Immature natural killer cell (primary cell): ENCODE measurements at places on chromosomes 2 and 18.

- no peak overlapping the region for H3K27ac ChIP-seq
- H3K4me3 ChIP-seq = no peak overlapping the region
- H3K4me1 ChIP-seq = no peaks in the 10 kb centered on the region
These were observed 324.7 kb downstream of the NRXN1 start for GRCh38 chr2:50707196-50707595.

- H3K36me3 ChIP-seq = no peaks in the 10 kb centered on the region
- no peaks in the 10 kb centered on the region for H3K4me1 ChIP-seq
- no peak overlapping the region for H3K27ac ChIP-seq
- no peak for DNase-seq
These were observed 33.7 kb upstream of the TMEM177 start for GRCh38 chr2:119645173-119645855.

DNA sequence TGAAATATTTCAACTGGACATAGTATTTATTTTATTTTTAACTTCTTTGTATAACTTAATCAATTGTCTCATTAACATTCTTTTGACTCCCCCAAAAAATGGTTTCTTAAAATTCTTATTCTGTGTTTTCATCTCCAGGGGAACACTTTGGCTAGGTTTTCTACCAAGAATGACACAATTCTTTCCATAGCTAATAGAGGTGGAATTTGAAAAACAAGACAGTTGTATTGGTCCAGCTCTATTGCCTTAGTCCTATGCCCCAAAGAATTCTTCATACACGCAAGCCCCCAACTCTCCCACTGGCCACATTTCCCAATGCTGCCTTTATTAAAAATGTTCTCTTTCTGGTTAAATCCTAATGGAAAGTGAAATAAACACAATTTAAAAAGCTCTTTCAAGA, 104.7 kb upstream of the PKDCC start:
- peaks cover 5% of the 10 kb centered on the region for H3K27me3 ChIP-seq
- no peaks in the 10 kb centered on the region for H3K36me3 ChIP-seq
- H3K4me1 ChIP-seq = no peaks in the 10 kb centered on the region
- DNase-seq = no peak

DNA sequence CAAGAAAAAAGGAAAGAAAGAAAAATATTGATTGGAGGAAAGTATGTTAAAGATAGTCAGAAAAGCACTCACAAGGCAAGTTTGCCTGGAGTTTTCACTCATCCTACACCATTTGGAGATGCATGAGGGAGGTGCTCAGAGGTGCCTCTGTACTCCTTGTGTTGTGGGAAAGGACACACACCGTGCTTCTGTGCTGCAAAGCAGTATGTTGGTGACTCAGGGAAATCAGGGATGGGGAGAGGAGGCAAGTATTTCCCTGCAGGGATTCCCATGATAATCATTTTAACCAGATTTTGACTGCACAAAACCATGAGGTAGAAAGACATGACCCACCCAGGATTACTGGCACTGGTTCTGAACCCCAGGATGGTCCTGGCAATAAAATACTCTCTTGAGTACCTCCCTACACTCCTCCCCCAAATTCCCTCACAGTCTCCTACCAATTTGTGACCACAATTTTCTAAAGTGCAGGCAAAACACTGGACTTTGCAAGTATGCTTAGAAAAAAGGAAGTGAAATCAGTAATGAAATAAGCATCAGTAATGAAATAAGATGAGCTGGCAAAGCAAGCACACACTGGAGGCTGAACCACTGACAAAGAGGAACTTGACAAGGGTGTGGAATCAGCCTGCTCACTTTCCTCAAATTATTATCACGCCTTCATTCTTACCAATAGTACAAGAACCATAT, 155.5 kb upstream of the ACVR2A start:
- H3K36me3 ChIP-seq = no peaks in the 10 kb centered on the region
- H3K27ac ChIP-seq = no peak overlapping the region
- no peak overlapping the region for H3K4me3 ChIP-seq

DNA sequence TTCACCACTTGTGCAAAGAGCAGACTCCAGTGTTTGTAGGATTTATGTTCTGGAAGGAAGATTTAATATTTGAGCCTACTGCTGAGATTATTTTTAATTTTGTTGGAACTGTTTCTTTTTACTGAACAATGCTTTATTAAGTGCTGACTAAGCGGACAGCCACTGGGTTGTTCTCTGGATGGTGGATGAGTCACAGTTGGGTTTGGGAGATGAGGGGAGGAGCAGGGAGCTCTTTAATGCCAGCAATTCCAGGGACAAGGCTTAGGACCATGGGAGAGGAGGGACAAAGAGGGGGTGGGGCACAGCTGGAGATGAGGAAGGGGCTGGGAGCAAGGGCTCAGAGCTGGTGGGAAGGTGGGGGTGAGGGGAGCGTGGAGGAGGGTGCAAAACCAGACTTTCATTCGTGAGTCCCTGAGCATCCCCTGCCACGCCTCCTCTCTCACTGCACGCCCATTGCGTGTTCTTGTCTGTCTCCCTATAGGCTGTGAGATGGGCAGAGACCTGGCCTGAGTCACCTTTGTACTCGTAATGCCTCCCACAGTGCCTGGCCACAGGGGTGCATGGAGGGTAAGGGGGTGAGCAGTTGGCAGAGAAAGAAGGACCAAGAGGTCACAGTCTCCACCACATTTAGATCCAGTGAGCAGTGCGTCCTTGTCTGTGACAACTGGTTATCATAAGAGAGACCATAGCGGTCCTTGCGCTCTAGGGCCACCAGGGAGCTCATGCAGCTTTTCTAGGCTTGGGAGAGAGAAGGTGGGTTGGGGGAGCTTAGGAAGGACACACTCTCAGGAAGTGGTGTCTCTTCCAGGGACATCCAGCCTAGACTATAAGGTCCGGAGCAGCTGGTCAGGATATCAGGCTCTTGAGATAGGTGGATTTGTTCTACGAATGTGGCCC, 18.4 kb downstream of the SLC4A3 start:
- H3K27ac ChIP-seq = no peak overlapping the region
- no peak for DNase-seq
- no peaks in the 10 kb centered on the region for H3K36me3 ChIP-seq
- peaks cover 6% of the 10 kb centered on the region for H3K4me1 ChIP-seq
- peaks cover 13% of the 10 kb centered on the region for H3K27me3 ChIP-seq
- H3K4me3 ChIP-seq = no peak overlapping the region

- no peak for DNase-seq
- H3K27ac ChIP-seq = no peak overlapping the region
- H3K4me1 ChIP-seq = no peaks in the 10 kb centered on the region
- no peaks in the 10 kb centered on the region for H3K36me3 ChIP-seq
- H3K4me3 ChIP-seq = no peak overlapping the region
These were observed 152.8 kb downstream of the INHBB start for GRCh38 chr2:120498576-120499394.

DNA sequence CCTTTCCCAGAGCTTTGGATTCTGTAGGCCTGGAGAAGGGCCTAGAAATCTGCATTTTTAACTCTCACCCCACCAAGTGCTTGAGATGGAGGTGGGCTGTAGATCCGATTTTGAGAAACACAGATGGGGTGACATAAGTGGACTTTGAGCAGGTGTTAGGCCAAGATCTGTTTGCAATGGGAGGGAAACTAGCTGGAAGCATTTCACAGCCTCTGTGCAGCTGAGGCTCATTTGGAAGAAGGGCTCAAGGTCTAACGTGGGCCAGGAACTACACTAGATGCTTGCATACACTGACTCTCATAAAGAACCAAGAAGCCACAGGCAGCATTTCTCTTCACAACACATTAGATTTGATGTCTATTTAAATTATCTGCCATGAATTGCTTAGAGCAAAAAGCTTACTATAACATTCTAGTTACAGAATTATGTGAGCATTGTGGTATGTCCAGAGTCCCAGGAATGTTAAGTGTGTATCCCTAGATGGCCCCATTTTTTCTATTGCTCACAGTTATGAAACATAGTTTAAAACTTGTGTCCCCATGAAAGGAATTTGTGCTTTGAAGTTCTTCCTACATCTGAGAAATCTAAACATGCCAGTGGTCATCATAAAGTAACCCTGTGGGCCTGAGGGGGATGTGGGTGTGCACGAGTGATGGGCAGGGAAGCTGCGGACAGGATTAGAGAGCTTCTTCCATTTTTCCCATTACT, 77.2 kb downstream of the CD28 start:
- H3K36me3 ChIP-seq = no peaks in the 10 kb centered on the region
- peaks cover 2% of the 10 kb centered on the region for H3K27me3 ChIP-seq
- H3K27ac ChIP-seq = no peak overlapping the region

GRCh38 chr18:51622702-51623101, 425.2 kb upstream of the MEX3C start:
- H3K36me3 ChIP-seq = no peaks in the 10 kb centered on the region
- no peak overlapping the region for H3K27ac ChIP-seq
- no peak overlapping the region for H3K4me3 ChIP-seq
- peaks cover 2% of the 10 kb centered on the region for H3K27me3 ChIP-seq
- DNase-seq = no peak

GRCh38 chr2:85737481-85737880, 16.3 kb upstream of the ATOH8 start:
- no peaks in the 10 kb centered on the region for H3K36me3 ChIP-seq
- H3K4me1 ChIP-seq = no peaks in the 10 kb centered on the region
- DNase-seq = no peak
- H3K27ac ChIP-seq = no peak overlapping the region
- peaks cover 9% of the 10 kb centered on the region for H3K27me3 ChIP-seq
- no peak overlapping the region for H3K4me3 ChIP-seq

DNA sequence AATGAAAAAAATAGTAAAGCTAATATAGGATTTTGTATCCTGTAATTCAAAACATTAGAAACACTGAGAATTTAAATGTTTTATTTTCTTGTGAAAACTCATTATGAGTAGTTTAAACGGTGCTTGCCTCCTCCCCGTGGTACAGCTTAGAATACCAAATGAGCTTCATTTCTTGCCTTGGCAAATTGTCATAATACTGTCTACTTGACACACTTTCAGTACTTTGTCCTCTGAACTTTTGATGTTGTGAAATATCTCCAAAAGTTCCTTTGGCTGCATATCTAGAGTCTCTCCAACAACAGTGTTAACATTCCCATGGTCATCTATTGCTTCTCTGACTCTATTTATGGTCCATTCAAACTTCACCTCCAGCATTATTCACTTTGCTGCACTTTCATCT, 61.9 kb upstream of the EPB41L5 start:
- peak overlapping the region; percentile 28 for H3K27ac ChIP-seq
- H3K4me3 ChIP-seq = no peak overlapping the region
- H3K4me1 ChIP-seq = peaks cover 65% of the 10 kb centered on the region
- H3K27me3 ChIP-seq = no peaks in the 10 kb centered on the region
- peaks cover 10% of the 10 kb centered on the region for H3K36me3 ChIP-seq

DNA sequence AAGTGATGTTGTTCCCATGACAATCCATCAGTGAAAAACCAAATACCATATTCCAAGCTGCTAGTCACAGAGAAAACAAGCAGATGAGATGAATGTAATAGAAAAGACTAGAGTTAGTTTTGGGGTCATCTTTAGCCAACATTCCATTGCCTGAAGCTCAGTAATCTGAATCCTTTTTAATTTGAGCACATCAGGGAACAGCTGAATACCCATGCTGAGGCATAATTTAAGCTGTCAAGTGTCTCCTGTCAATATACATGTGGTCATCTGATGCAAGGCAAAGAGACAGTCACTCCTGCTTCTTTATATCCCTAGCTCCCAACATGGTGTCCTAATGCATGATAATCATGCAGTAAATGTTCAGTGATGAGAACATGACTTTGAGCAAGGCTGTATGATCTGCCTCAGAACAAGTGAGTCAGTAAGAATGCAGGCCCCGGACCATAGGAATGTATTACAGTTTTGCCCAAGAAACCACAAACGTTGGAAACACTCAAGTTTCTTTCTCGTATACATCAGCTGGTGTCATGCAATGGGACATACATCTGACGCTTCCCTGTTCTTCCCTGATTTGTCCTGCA, 48.0 kb downstream of the CDK15 start:
- H3K27me3 ChIP-seq = peaks cover 10% of the 10 kb centered on the region
- H3K27ac ChIP-seq = no peak overlapping the region
- no peak overlapping the region for H3K4me3 ChIP-seq
- DNase-seq = no peak
- H3K36me3 ChIP-seq = no peaks in the 10 kb centered on the region
- H3K4me1 ChIP-seq = no peaks in the 10 kb centered on the region

DNA sequence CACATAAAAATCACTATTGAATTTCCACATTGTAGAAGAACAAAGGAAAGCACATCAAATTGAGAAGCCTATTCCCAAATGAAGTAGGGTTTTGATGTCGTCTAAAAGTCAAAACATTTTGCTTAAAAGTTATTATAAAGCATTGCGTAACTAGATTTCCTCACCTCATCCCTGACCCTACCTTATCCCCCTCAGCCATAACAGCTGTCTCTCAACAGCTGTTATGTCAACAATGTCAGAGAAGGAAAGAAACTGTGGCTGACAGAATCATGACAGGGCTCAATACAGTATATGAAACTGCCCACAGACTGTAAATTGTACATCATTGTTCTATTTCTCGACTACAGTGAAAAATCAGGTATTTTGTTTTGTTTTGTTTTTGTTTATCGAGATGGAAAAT, 63.0 kb upstream of the ACVR1C start:
- H3K4me3 ChIP-seq = no peak overlapping the region
- peaks cover 3% of the 10 kb centered on the region for H3K27me3 ChIP-seq
- H3K27ac ChIP-seq = no peak overlapping the region
- no peaks in the 10 kb centered on the region for H3K4me1 ChIP-seq

DNA sequence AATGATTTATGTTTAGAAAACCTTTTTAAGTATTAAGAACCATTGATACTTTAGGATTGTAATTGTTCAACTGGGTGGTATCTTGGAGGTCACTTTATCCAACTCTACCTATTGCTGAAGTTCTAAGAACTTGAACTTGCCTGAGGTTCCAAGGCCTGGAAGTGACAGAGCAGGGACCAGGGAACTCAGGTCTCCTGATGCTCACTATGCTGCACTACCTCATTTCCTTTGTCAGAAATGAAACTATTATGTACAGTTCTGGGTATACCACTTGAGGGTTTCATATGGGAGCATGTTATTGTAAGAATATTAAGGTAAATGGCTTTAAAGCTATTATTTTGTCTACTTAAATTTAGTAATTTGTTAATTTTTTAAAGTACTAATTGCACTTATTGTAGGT, 3.0 kb downstream of the MBD5 start:
- no peak for DNase-seq
- H3K4me3 ChIP-seq = peak overlapping the region; percentile 34
- no peaks in the 10 kb centered on the region for H3K36me3 ChIP-seq
- peaks cover 48% of the 10 kb centered on the region for H3K4me1 ChIP-seq

- peaks cover 4% of the 10 kb centered on the region for H3K36me3 ChIP-seq
- peaks cover 25% of the 10 kb centered on the region for H3K4me1 ChIP-seq
- no peak for DNase-seq
- peak overlapping the region; percentile 87 for H3K27ac ChIP-seq
- H3K27me3 ChIP-seq = peaks cover 22% of the 10 kb centered on the region
These were observed 886 bp downstream of the PRKCE start for GRCh38 chr2:45652090-45653031.

- H3K27me3 ChIP-seq = peaks cover 5% of the 10 kb centered on the region
- H3K36me3 ChIP-seq = no peaks in the 10 kb centered on the region
- H3K4me3 ChIP-seq = no peak overlapping the region
- DNase-seq = no peak
These were observed 8.0 kb downstream of the RAMP1 start for GRCh38 chr2:237867465-237867864.

DNA sequence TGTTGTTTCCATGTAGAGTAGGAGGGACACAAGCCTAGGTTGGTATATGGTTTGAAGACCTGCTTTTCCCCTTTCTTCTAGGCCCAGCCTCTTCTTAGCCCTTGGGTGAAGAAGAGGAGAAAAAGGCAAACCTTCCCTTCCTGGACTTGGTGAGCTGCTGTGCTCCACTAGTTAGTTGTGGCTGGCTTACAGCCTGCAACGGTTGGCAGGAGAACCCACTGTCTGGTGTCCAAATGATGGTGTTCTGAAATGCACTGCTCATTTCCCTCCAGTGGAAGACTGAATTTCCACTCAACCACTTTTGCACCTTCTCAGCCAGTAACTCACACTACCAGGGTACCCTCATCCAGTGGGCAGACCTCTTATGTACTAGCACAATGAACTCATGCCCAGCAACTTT, 824.1 kb downstream of the NRXN1 start:
- no peaks in the 10 kb centered on the region for H3K4me1 ChIP-seq
- no peaks in the 10 kb centered on the region for H3K36me3 ChIP-seq
- H3K27me3 ChIP-seq = peaks cover 2% of the 10 kb centered on the region
- H3K27ac ChIP-seq = no peak overlapping the region
- DNase-seq = no peak
